Fibroblast of mammary gland (primary cell): ENCODE measurements at places on chromosomes 5 and 9.
A peak's percentile ranks its signal among the peaks of the same experiment; 100 is the strongest.

DNA sequence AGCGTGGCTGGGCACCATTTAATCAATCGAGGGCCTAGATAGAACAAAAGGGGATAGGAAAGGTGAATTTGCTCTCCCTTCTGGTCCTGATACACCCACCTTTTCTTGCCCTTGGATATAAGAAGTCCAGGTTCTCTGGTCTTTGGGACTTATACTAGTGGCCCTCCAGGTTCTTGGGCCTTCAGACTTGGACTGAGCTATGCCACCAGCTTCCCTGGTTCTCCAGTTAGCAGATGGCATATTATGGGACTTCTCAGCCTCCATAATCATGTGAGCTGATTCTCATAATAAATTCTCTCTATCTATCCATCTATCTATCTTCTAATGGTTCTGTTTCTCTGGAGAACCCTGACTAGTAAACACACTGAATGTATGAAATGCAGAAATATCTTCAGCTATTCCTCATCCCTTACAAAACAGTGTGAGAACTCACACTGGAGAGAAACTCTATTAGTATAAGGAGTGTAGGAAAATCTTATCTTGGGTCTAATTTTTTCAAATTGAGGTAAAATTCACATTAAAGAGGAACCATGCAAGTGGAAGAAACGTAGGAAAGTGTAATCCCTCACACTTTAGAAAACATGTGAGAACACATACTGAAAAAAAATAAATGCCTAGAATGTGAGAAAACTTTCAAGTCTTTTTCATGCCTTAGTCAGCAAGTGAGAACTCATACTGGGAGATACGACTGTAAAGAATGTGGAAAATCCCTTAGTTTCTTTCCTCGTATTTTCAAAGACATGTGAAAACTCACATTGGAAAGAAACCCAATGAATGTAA, 15.5 kb downstream of the PCDHB15 start:
- peak; percentile 14 for DNase-seq

DNA sequence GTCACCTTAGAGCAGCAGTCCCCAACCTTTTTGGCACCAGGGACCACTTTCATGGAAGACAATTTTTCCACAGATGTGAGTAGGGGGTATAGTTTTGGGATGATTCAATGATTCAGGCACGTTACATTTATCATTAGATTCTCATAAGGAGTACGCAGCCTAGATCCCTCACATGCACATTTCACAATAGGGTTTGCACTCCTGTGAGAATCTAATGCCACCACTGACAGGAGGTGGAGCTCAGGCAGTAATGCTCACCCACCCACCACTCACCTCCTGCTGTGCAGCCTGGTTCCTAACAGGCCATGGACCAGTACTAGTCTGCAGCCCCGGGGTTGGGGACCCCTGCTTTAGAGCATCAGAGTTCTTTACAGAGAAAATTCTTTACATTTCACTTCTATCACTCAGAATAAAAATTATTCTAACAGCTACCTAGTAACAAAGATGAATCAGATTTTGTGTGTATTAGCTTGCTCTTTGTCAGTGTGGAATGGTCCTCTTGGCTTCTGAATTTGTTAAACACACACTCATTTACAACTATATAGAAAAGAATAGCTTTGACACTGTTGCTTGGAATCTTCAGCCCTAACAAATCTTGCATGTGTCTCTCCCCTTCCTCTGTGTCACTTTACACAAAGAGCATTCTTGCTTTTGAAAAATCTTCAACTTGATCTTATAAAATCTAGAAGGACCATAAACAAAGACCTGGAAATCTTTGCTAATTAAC, 438.6 kb downstream of the BNC2 start:
- DNase-seq, result no peak

- DNase-seq, result peak; percentile 83
These were observed 99.6 kb upstream of the RAPGEF1 start for GRCh38 chr9:131839281-131840084.

- peak; percentile 76 for DNase-seq
These were observed 96.5 kb upstream of the LMX1B start for GRCh38 chr9:126516936-126517832.

DNA sequence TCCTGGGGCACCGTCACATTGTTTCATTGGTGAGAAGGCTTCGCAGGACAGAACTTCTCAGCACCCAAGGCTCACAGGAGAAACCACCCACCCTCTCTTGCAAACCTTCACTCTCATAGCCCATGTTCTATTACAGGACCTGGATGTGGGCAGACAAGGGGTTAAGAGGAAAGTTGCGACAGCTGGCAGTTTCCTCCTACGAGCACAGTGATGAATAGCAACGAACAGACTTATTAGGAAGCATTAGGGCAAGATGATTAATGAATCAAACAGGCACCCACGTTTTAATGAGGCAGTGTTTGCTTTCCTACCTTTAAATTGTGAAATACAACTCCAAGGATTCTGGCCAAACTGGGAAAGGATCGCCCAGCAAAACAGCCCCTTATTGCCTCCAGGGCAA, 339.3 kb downstream of the DRD1 start:
- no peak for DNase-seq

- DNase-seq, result no peak
These were observed 8.5 kb downstream of the INSYN2B start for GRCh38 chr5:169971780-169972179.

DNA sequence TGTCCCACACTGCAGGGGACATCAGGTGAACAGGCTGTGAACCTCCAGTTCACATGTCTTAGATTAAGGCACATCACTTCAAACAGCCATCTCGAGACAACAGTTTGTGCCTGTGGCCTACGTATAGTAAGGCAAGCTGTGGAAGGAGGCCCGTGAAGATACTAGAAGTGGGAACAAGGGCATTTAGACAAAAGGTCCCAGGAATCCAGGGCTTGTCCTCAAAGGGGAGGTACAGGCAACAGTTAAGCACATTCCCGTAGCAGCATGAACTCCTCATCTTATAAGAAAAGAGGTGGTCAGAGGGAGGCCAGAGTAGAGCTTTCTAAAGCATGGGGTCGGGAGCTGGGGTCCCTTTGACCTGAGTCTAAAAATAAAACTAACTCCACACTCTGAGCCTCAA, 122.5 kb upstream of the TRPM3 start:
- no peak for DNase-seq
